Temporal lobe (tissue), 4 donors: ENCODE measurements at places on chromosomes 1 and 21. TPM values are rescaled to one million over a fixed set of nuclear protein-coding genes. Genes with fewer than 3 reads are reported as not detected.

HSD11B1 gene
- total RNA-seq, result 0.25 TPM

PGLYRP4 gene
- not detected for total RNA-seq

RSPO1 gene
- total RNA-seq, result not detected

FABP3 gene
- 88.0 TPM for total RNA-seq

AIM2 gene
- 13.3 TPM for total RNA-seq

CFHR3 gene
- total RNA-seq, result not detected

AGT gene
- 6.4 TPM for total RNA-seq

ALPL gene
- total RNA-seq, result 2.5 TPM

TMEM69 gene
- total RNA-seq, result 13.8 TPM

KRTAP19-7 gene
- total RNA-seq, result not detected

TNFRSF18 gene
- total RNA-seq, result not detected

CASQ2 gene
- total RNA-seq, result under 0.01 TPM

ANKRD35 gene
- total RNA-seq, result 1.7 TPM

F13B gene
- not detected for total RNA-seq

FCRLB gene
- 0.74 TPM for total RNA-seq

IFNLR1 gene
- total RNA-seq, result under 0.01 TPM

PDC gene
- total RNA-seq, result not detected

GPR161 gene
- 72.0 TPM for total RNA-seq

MR1 gene
- total RNA-seq, result 0.49 TPM

ADAMTS4 gene
- total RNA-seq, result 0.49 TPM

NECAP2 gene
- 17.7 TPM for total RNA-seq

TMEM81 gene
- 2.0 TPM for total RNA-seq

PTGER3 gene
- total RNA-seq, result 1.2 TPM

CITED4 gene
- 1.2 TPM for total RNA-seq

ARHGAP30 gene
- total RNA-seq, result 0.49 TPM

CHAF1B gene
- total RNA-seq, result 2.0 TPM

ADAMTS5 gene
- total RNA-seq, result 1.7 TPM

IGSF5 gene
- 0.25 TPM for total RNA-seq

FGR gene
- 1.7 TPM for total RNA-seq

OR2W3 gene
- total RNA-seq, result 2.5 TPM

TMEM201 gene
- 4.4 TPM for total RNA-seq

DTL gene
- total RNA-seq, result 2.2 TPM

RO60 gene
- 215 TPM for total RNA-seq

FAAP20 gene
- 24.6 TPM for total RNA-seq

LAX1 gene
- not detected for total RNA-seq

LRRC3 gene
- total RNA-seq, result 5.7 TPM

MAGI3 gene
- total RNA-seq, result 30.0 TPM

TCHH gene
- 0.25 TPM for total RNA-seq

HTR6 gene
- total RNA-seq, result 0.25 TPM

SPRR3 gene
- not detected for total RNA-seq

NUCKS1 gene
- 162 TPM for total RNA-seq

BNIPL gene
- 0.25 TPM for total RNA-seq

PCAT6 gene
- not detected for total RNA-seq

VAMP4 gene
- 25.3 TPM for total RNA-seq

CFAP107 gene
- total RNA-seq, result not detected

BCAR3 gene
- total RNA-seq, result 4.2 TPM
